ENCODE measurements at places on chromosomes 3 and 15.

DNA sequence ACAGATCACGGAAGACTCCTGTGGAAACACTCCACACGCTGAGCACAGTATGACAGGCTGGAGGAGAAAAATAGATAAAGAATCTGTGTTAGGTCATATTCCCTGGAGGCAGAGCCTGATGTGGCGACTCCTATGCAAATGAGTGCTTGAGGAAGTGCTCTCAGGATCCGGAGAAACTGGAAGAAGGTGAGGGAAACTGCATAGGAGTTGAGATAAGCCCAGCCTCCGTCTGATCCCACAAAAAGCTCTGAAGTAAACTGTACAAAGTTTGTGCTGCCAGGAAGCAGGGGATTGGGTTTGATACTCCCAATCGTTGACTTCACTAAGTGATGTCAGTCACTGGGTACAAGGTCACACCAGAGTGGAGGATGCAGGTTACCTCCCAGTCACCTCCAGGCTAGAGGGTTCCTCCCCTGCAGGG lies 33.4 kb downstream of the OSBPL10 start:
- peak overlapping the region; percentile 31 for H3K27ac ChIP-seq
- no peak for DNase-seq
- peaks cover 26% of the 10 kb centered on the region for H3K36me3 ChIP-seq
- no peaks in the 10 kb centered on the region for H3K27me3 ChIP-seq
- peaks cover 35% of the 10 kb centered on the region for H3K4me1 ChIP-seq

DNA sequence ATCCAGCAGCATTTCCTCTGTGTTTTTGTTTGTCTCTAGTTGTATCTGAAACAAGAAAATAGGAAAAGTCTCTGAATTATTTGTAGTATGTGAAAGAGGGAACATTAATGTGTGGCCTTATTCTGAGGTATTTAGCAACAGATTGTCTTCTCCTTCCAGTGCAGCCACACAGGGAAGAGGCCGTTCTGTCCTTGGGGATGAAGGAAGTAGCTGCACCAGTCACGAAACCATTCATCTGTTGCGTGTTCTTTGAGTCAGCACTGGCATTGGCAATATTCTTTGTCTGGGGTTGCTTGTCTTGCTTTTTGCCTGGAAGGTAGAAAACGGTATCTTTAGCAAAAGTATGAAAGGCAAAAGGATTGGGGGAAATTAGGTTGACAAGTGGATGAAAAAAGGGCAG lies 91.6 kb downstream of the CDIN1 start:
- no peaks in the 10 kb centered on the region for H3K36me3 ChIP-seq
- DNase-seq = no peak

GRCh38 chr15:89569090-89569745 lies 6.1 kb upstream of the TICRR start:
- no peak overlapping the region for H3K4me3 ChIP-seq
- H3K27ac ChIP-seq = no peak overlapping the region
- no peaks in the 10 kb centered on the region for H3K36me3 ChIP-seq
- no peaks in the 10 kb centered on the region for H3K4me1 ChIP-seq
- DNase-seq = no peak

GRCh38 chr15:82030176-82030575 lies 15.6 kb downstream of the MEX3B start:
- DNase-seq = no peak
- no peak overlapping the region for H3K4me3 ChIP-seq
- peaks cover 5% of the 10 kb centered on the region for H3K36me3 ChIP-seq
- H3K27me3 ChIP-seq = peaks cover 5% of the 10 kb centered on the region
- H3K27ac ChIP-seq = peak overlapping the region; percentile 85

GRCh38 chr3:140219291-140219690 lies 284.3 kb downstream of the CLSTN2 start:
- H3K4me3 ChIP-seq = no peak overlapping the region
- H3K27me3 ChIP-seq = peaks cover 10% of the 10 kb centered on the region
- DNase-seq = no peak
- H3K4me1 ChIP-seq = peaks cover 20% of the 10 kb centered on the region
- H3K36me3 ChIP-seq = no peaks in the 10 kb centered on the region

GRCh38 chr3:94185753-94186152 lies 122.9 kb downstream of the NSUN3 start:
- H3K27ac ChIP-seq = no peak overlapping the region
- H3K36me3 ChIP-seq = no peaks in the 10 kb centered on the region
- H3K4me1 ChIP-seq = no peaks in the 10 kb centered on the region
- H3K4me3 ChIP-seq = no peak overlapping the region
- DNase-seq = no peak

- no peaks in the 10 kb centered on the region for H3K36me3 ChIP-seq
- no peak overlapping the region for H3K4me3 ChIP-seq
- no peak for DNase-seq
These were observed 30.7 kb downstream of the ATP13A5 start for GRCh38 chr3:193347521-193348501.

DNA sequence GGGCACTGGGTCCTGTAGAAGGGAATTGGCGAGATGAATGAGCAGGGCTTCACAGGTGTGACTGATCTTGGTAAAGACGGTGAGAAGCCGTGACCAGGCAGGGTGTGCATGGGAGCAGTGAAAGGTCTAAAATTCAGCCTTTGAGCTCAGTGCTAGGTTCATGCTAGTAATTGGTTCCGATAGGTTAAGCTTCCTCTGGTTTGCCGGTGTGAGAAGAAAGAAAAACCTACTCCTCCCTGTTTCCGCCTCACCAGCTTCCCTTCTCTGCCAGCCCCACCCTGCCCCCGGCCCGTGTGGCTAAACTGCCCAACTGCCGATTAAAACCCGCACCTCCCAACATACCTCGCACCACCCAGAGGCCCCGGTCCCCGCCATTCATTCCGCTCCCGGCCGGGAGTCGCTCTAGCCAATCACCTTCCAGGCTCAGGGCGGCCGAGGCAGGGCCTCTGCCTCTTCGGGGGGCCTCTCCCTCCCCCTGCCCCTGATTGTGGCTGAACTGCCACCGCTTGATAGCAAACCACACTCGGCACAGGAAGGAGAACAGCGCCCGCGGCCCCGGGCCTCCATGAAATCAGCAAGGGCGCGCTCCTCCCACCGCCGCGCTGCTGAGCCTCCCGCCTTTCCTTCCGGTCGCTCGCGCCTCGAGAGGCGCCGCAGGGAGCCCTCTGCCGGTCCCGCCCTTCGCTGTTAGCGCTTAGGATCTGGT lies 7.3 kb upstream of the NRROS start:
- H3K4me1 ChIP-seq = peaks cover 44% of the 10 kb centered on the region
- no peaks in the 10 kb centered on the region for H3K36me3 ChIP-seq
- peak overlapping the region; percentile 85 for H3K4me3 ChIP-seq

DNA sequence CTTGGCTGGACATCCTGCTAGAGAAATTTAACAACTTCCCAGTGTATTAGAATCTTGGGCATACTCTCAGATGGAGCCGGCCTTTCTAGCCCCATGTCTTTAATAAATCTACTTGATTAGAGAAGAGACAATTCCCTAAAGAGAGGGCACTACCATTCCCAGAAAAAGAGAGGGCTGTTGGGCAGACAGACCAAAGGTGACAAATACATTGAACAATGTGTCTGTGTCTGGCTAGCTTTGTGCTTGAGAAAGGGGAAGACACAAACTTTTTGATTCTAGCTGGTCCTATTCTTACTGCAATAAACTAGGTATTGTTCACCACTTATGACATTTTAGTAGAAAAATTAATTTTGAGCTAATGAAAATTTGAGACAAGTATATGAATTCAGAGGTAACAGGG lies 57.7 kb downstream of the DUT start:
- H3K4me1 ChIP-seq = peaks cover 37% of the 10 kb centered on the region
- H3K27me3 ChIP-seq = peaks cover 7% of the 10 kb centered on the region
- DNase-seq = no peak
- no peaks in the 10 kb centered on the region for H3K36me3 ChIP-seq
- H3K27ac ChIP-seq = no peak overlapping the region

DNA sequence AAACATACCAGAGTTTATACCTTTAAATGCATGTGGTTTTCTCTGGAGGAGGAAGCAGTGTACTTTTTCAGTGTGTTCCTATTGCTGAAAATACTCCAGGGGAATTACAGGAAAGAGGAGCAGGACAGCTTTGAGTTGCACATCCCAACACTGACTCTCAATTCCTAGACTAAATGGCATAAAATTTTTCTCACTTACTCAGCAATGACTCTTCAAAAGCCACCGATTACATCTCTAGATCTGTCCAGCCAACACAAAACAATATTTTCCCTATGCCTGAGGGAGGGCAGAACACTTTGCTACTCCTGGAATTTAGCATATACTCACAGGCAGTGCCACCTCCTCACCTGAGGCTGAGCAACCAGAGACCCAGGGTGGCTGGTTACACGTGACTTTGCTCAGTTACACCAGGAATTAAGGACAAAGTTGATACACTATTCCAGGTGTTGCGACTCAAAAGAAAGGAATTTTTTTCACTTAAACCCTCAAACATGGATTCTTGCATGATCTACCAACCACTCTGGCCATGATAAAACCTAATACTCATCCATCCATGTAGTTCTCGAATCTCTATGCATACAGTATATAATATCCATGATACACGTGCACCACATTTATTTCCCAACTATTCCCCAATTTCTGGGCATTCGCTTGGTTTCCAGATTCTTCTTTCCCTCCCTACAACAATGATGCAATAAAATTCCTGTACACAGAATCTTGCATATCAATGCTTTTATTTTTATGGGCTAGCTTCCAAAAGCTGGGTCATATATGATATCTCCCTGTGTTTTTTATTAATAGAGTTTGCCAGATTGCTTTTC lies 194.6 kb downstream of the THRB start:
- no peaks in the 10 kb centered on the region for H3K36me3 ChIP-seq
- H3K4me3 ChIP-seq = no peak overlapping the region
- H3K27ac ChIP-seq = no peak overlapping the region
- DNase-seq = no peak
- peaks cover 29% of the 10 kb centered on the region for H3K4me1 ChIP-seq

DNA sequence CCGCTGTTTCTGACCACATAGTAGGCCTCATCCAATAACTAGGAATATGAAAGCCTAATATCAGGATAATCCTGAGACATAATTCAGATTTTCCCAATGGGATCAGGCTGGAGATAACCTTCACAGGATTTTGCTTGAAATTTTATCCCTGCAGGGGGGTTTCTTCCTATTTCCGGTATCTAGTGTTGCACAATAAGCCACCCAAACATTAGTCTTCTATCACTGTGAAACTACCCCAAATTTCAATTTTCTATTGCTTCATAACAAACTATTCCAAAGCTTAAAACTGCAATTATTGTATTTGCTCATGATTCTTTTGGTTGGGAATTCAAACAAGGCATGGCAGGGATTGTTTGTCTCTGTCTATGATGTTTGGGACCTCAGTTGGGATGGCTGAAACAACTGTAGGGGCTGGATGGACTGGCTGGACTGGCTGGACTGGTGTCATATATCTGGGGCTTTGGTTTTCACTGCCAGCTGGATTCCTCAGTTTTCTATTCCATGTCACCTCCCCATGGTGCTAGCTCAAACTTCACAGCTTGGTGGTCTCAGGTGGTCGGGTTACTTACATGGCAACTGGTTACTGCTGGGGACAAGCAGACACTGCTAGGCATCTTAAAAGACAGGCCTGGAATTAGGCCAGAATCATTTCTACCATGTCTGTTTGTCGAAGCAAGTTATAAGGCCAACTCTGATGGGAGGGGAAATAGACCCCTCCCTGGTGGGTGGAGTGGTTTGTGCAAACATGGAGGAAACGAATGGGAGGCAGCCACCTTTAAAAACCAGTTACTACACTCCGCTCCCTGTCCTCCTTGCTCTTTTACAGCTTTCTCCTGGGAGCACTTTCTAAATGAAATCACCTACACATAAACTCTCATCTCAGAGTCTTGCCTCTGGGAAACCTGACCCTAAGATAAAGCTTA lies 88.2 kb upstream of the STT3B start:
- peaks cover 11% of the 10 kb centered on the region for H3K27me3 ChIP-seq
- H3K4me3 ChIP-seq = no peak overlapping the region
- H3K4me1 ChIP-seq = peaks cover 49% of the 10 kb centered on the region
- no peak for DNase-seq

- peaks cover 32% of the 10 kb centered on the region for H3K4me1 ChIP-seq
- no peak for DNase-seq
- peaks cover 8% of the 10 kb centered on the region for H3K36me3 ChIP-seq
- peaks cover 6% of the 10 kb centered on the region for H3K27me3 ChIP-seq
- H3K27ac ChIP-seq = no peak overlapping the region
- H3K4me3 ChIP-seq = no peak overlapping the region
These were observed 7.5 kb upstream of the TM4SF1 start for GRCh38 chr3:149384911-149385321.

DNA sequence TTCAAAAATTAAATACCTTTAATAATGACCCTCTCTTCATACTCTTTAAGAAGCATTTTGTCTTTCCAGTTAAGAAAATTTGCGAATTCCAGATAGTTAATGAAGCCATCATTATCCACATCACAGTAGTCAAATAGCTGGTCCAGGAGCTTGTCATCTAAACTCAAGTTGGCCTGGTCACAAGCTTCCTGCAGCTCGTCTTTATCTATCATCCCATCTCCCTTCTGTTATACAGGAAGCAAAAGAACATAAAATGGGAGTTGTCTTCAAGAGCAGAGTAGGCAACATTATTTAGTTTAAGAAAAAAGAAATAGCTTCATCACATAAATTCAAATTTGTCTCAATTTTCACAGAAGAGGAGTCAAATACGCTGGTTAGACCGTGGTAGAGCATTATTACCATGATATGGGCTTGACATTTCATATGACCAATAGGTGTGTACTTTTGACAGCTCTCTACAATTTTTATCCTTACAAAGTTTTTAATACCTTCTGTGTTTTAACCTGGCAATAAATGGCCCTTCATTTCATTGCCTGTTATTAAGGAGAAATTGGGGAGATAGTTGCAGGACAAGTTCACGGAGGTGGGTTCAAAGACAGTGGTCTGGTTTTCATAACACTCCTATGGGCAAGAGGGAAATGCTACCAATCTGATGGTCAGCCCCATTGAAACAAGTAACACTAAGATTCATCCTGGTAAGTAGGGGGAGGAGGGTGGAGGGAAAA lies 45.4 kb downstream of the EFHB start:
- H3K27me3 ChIP-seq = peaks cover 9% of the 10 kb centered on the region
- DNase-seq = no peak
- no peak overlapping the region for H3K4me3 ChIP-seq
- H3K4me1 ChIP-seq = peaks cover 16% of the 10 kb centered on the region

GRCh38 chr15:35142578-35142977 lies 57.5 kb upstream of the NANOGP8 start:
- H3K27ac ChIP-seq = no peak overlapping the region
- no peaks in the 10 kb centered on the region for H3K27me3 ChIP-seq
- H3K36me3 ChIP-seq = no peaks in the 10 kb centered on the region
- DNase-seq = no peak
- H3K4me3 ChIP-seq = no peak overlapping the region
- no peaks in the 10 kb centered on the region for H3K4me1 ChIP-seq

Data from nephron progenitor cell (in vitro differentiated cells).